ENCODE measurements at places on chromosomes 16 and 17.

DNA sequence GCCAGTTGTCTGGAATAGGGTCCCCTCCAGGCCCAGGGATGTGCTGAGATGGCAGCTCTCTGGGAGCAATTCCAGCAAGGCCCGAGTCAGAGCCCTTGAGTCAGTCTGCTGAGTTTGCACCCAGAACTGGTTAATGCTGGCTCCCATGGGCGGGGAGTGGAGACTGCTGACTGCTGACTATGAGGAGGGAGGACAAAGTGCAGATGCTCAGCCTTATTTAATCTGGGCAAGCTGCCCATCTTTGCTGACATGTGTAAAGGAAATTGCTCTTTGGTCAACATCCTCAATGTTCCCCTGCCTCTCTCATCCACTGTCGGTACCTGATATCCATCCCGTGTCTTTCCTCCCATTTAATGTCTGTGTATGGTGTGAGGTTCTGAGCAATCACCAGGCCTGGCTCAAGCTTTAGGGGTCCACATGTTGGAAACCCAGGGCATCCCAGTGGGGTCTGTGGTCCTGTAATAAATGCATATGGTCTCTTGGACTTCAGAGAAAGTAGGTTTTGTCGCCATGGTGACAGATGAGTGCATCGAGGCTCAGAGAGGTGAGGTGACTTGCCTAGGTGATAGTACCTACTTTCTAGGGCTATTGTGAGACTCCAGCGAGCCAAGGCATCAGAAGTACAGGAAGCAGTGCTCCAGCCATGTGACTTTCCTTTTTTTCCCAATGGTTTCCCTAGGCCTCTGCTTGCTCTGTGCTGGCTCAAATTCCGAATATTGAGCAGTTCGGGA lies 20.0 kb upstream of the RNF135 start:
- DNase-seq = peak; percentile 56

DNA sequence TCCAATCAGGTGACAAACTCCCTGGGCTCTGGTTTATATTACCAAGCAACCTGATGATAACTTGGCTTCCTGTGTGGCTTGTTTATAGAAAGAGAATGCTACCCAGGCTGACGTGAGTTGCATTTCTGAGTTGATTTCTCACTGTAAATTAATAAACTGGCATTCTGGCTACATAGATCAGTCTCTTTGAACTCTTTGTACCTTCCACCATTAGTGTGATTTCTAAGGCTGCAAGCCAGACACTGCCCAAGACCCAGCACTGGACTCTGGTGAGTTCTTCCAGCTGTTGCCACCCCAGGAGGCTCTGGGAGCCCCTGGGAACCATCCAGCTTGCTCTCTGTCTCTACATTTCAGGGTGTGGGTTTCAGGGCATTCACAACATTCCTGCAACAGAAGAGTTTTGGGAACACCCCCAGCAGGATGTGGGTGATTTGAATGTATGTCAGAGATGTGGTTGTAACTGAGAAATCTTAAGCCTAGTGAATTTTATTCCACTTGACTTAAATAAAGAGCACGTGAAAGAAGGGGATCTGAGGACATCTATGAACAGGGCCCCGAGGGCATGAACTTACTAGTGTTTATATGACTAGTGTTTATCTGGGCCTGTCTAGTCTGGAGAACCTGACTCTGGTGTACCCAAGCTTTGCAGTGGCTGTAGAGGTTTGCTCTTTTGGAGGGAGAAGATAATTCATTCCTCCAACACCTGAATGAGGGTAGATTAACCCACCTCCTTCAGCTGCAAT lies 30.3 kb upstream of the LRRC37A start:
- DNase-seq = no peak

DNA sequence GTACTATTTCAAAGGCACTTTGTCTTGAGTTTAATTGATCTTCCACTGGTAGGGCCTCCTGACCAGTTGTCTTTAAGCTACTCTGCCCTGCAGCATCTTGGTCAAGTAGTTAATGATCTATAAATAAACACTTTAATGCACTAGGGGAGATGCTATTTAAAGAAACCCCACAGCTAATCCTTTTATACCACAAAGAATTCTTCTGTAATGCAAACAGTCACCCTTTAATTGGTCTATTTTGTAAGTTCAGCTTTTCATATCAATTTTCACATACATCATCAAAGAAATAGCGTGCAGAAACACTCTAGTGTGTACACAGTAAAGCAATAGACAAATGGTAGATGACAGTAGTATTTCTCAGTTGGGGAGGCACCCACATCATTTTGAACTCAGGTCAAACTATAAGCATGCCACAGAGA lies 70.3 kb downstream of the PMP22 start:
- DNase-seq = no peak

DNA sequence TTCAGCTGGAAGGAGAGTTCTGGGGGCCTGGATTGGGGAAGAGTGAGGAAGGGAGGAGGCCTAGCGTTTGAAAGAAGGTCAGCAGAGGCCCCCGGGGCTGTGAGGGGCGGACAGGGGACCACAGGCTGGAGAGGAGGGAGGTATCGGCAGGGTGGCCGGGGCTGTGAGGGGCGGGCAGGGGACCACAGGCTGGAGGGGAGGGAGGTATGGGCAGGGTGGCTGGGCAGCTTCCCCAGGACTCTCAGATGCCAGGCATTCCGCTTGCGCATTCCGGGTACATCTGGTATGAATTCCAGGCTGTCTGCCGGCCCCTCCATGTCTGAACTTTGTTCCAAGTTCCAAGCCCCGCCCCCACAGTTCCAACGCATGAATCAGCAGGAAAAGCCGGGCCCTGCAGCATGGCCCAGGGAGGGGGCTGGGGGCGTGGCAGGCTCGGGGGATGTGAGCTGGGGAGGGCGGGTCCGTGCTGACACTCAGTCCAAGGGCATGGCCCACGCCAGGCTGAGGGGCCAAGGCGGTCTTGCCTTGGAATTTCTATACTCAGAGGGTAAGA lies 4.3 kb upstream of the TLCD2 start:
- DNase-seq = peak; percentile 94

DNA sequence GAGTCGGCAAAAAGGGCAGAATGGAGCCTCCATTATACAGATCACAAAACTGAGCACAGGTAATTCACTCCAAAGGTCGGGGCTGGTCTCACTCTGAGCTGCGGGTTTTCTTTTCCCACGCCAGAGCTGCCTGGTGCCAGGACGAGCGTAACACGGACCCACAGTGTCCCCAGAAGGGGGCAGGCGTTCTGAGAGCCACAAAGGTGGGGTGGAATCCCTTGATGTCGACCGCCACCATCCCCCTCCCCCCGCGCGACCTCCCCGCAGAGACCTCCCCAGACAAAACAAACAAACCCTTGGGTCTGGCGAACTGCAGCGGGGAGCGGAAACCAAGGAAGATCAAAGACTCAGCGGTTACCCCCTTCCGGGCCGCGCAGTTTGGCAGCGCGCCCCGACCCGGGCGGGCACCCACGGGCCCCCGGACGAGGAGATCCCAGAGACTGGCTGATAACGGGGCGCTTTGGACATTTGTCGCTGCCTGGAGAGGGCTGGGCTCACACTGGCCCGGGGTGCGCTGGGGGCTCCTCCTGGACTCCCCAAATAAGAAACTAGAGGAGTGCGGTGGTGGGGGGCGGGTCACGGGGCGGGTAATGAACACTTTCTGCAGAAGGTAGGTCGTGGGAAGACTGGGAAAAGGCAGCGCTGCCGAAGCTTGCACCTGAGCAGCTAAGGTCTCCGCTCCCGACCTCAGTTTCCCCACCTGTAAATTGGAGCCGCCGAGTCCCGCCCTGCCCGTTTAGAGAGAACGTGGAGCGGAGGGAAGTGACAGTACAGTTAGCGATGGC lies 664 bp upstream of the NKD1 start:
- DNase-seq = peak; percentile 30

- no peak for DNase-seq
Measured at GRCh38 chr17:1813088-1813487, 16.6 kb downstream of the SMYD4 start.

DNA sequence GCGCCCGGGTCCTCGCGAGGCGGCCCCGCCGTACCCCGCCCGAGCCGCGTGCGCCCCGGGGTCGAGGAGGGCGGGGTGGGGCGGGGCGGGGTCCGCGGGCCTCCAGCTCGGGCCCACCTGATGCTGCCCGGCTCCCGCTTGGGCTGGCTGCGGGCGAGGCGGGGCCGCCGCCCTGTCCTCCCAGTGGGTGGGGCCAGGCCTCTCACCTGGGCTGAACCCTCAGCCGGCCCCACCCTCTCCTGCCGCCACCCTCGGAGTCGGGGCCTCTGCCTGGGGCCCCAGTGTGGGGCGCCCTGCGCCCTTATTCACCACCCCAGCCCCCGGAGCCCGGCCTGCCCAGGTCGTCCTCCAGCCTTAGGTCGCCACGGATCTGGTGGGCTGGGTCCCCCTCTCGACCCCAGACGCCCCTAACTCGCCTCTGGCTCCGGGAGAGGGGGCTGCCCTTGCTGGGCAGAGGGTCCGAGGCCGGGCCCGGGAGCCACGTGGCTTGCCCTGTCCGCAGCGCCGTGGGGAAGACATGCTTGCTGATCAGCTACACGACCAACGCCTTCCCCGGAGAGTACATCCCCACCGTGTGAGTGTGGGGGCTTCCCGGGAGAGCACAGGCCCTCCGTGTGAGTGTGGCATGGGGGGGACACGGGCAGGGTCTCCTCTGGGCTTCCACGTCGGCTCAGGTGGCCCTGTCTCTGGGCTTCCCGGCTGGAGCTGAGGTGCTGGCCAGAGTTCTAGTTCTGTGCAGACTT lies 578 bp downstream of the RAC3 start:
- no peak for DNase-seq

- DNase-seq = no peak
Measured at GRCh38 chr17:78709119-78709681, 72.9 kb downstream of the CYTH1 start.

- no peak for DNase-seq
Measured at GRCh38 chr16:83345846-83346640, 461.7 kb upstream of the HSBP1 start.

DNA sequence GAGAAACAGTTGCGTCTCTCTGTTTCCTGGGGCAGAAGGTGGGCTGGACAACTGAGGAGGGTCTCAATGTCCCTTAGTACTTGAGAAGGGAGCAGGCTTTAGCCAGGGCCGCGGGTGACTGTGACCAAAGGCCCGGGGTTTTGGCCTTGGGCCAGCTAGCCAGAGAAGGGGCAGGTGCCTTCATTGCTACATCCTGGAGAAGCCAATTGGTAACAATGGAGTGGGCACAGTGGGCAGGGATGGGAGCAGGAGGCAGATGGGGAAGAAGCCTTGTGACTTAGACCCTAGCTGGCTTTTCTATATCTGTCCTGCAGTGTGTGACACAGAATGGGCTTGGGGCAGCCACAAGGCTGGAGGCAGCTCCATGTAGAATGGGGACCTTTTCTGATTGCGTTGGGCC lies 46.0 kb downstream of the CLEC16A start:
- peak; percentile 37 for DNase-seq

DNA sequence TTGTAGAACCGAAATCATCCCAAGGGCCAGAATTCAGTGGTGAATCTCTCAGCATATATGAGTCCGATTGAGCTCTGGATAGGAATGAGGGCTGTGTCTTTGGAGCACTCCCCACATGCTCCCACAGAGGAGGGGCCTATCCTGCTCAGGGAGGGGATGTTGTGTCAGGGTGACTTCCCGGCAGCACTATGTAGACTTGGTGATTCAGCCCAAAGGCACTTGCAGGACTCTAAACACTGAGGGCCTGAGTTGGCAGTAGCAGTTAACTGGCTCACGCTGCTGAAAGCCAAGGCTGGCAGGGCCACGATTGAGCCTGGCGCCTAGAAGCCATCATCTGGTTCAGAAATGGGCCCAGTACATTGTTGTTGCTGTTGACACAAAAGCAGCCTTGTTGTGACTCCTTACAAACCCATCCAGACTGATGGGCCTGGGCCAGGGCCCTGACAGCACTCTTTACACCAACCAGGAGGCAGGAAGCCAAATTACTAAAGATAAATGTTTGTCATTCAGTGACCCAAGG lies 31.9 kb downstream of the NMT1 start:
- no peak for DNase-seq

Data from BE2C (cell line).